Panc1 (cell line): ENCODE measurements at places on chromosomes 3 and 15.

DNA sequence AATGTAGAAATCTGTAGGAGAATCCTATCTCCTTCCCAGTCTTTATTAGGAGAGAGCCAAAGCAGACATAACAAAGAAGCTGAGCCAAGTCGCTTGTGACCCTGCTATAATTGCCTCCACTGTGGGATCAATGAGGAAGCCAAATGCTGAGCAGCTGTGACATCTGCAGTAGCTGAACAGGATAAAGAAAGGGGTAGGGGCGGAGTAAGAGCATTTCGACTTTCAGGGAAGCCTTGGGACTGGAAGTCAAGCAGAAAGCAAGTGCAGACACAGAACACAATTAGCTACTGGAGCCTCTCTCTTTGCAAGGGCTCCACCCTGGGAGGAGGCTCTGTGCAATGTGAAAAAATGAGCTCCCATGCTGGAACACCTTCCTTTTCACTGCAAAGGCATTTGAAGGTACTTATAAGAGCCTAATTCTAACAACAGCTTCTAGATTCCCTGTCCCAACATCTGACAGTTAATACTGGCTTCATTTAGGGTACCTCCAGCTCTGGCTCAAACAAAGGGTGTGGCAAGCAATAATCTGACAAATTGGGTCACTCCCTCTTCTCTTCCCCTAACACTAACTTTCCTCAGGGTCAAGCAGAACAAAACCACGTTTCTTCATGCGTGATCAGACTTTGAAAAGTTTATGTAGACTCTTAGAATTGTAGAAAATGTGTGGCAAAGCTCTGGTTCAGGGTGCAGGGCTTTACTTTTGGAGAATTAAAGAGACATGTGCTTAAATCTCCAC is 166.4 kb downstream of the CADPS start:
- DNase-seq: no peak

DNA sequence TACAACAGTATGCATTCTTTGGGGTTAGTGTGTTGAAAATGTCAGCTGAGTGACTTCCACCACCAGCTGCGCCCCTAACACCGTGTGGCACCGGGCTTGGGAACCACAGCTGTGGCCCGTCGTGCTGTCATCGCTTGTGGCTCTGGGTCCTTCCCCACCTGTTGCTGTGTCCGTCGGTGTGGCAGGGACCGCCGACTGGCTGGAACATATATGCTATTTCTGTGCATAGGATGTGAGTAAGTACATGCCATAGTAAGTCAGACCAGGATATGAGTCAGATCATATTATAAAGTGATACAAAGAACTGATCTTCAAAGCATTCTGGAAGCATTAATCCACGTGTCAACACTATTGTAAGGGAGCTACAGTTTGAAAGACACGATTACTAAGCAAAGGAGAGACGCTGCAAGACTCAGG is 31.9 kb downstream of the EHD4 start:
- peak; percentile 82 for DNase-seq

GRCh38 chr3:41138146-41138545 is 61.2 kb upstream of the CTNNB1 start:
- DNase-seq: no peak

- no peak for DNase-seq
Observed at GRCh38 chr3:46990573-46991374, 11.3 kb downstream of the NBEAL2 start.

GRCh38 chr3:12948891-12949711 is 107.7 kb upstream of the RPL32 start:
- DNase-seq: no peak

DNA sequence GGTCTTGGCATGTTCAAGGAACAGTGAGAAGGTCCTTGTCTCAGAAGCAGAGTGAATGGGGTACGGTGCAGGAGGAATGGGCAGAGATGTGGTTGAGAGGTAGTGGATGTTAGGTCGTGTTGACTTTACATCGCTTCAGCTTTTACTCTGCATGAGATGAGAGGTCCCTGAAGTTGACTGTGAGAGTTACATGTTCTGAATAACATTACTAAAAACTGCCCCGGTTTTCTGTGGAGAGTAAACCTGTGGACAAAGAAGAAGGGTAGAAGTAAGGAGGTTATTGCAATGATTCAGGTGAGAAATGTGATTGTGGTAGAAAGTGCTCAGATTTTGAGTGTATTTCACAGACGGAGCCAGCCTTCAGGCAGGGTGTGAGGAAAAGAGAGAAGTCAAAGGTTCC is 105.6 kb downstream of the ARNT2 start:
- DNase-seq: no peak

DNA sequence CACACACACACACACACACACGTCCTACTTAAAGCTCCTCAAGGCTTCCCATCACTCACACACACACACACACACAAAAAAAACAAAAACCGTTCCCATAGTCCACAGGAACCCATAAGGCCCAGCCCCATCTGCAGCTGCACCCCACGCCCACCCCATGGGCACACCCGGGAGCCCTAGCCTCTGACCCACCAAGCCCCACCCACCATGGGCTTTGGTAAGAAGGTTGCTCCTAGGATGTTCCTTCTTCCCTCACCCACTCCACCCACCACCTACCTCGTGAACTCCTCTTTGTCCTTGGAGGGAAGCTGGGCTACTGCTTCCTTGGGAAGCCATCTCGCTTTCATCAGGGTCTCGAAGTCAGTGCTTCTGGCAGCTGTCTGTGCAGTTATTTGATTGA is 115.1 kb downstream of the TPRA1 start:
- no peak for DNase-seq

DNA sequence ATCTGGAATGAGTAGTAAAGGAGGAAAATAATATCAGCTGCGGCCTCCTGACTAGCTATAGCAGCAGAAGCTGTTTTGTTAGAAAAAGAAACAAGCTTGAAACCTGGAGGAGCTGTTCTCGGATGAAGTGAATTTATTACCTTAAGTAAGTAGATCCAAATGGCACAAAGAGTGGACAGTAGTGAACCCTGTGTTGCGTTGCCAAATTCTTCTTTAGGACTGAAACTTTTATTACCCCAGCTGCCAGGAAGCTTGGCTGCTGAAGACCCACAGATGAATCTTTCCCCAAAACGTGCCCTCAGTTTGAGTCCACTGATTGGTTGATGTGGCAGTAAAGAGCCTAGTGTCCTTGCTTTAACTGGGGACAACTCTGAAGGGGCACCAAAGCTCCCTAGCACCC is 366.8 kb upstream of the GBE1 start:
- DNase-seq: no peak

DNA sequence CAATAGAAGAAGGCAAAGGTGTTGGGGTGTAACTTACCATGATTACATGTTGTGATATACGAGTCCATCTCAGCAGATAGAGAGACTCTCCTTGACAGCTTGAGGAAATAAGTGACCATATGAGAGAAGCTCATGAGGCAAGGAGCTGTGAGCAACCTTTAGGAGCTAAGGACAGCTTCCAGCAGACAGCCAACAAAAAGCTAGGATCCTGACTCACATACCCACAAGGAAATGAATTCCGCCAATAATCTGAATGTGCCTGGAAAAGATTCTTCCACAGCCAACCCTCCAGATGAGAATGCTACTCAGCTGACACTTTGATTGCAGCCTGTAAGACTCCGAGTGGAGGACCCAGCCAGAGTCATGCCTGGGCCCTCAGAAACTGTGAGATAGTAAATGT is 339.6 kb upstream of the TPRG1 start:
- no peak for DNase-seq

- no peak for DNase-seq
Observed at GRCh38 chr15:27575521-27575920, 523.6 kb downstream of the OCA2 start.

DNA sequence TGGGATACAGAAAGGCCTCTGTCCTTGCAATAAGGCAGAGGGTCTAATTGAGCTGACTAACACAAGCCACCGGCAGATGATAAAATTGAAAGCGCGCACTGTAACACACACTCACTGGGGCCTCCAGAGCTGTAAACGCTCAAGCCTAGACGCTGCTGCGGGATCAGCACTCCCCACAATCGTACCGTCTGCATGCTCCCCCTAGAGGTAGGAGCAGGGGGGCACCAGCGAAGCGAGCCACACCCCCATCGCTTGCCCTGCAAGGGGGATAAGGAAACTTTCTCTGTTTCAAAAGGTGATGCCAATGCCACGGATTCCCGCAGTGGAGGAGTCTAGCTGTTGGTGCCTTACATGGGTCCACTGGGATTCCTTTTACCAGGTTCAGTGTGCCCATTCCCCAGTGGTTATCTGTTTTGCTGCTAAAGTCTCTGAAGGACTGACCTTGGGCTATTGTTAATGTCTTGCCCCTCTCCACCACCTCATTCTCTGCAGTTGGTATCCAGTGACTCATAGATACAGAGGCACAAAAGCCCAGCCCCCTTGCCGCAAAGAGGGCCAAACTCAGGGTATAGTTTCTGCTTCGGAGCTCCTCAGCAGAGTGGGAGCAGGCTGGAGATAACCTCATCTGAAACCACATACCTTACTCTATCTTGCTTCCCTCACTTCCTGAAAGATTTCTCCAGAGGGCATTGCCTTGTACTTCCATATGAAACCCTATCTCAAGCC is 139.3 kb upstream of the KBTBD8 start:
- no peak for DNase-seq

- DNase-seq: no peak
Observed at GRCh38 chr3:87848003-87848402, 210.8 kb downstream of the CGGBP1 start.

DNA sequence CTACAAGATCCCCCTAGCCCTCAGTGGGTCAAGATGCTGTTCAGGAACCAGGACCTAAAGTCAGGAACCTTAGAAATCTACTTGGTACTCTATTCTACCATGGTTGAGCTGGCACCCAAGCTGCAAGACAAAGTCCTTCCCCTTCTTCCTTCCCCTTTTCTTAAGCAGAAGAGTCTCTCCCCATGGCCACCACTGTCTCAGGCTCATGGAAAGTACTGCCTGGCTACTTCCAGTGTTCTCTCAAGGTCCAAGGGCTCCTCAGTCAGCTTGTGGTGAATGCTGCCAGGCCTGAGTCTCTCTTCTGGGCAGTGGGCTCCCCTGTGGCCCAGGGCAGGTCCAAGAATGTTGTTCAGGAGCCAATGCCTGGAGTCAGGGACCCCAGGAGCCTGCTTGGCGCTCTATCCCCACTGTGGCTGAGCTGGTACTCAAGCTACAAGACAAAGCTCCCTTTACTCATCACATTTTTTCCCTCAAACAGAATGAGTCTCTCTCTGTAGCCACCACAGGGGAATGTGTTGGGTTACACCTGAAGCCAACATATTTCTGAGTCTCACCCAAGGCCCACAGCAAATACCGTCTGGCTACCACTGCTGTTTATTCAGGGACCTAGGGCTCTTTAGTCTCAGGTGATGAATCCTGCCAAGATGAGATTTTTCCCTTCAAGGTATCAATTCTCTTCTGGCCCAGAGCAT is 18.1 kb upstream of the SLC27A2 start:
- no peak for DNase-seq

DNA sequence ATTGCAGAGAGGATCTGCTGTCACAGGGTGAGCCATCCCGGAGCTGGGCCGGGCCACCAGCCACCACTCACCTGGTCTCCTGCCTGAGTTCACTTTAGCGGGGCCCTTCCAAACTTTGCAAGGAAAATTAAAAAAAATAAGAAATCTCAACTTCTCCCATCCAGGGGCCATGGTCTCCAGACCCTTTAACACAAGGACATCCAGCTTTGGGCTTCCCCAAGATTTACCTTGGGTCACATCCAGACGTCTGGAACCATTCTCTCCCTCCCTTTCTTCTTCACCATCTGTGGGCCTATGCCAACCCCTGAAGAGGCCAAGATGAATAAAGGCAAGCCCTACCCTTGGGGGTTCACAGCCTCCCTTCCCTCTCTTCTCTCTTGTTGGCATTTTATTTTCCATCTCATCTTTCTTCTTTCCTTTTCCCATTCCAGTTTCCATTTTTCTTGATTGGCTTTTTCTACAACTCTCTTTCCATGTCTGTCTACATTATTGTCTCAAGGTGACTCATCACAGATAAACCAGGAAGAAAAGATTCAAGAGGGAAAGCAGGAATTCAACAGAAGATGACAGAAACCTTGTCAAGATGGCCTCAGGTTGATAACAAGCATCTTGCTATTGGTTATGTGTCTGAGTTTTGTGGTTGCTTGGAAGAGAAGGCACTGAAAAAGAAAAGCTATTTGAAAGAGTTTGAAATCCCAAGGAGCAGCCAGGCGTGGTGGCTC is 49.5 kb downstream of the ITGA11 start:
- DNase-seq: no peak

- DNase-seq: no peak
Observed at GRCh38 chr3:141797819-141798447, 34.7 kb downstream of the GRK7 start.

- DNase-seq: no peak
Observed at GRCh38 chr15:80918196-80918783, 71.3 kb downstream of the MESD start.

DNA sequence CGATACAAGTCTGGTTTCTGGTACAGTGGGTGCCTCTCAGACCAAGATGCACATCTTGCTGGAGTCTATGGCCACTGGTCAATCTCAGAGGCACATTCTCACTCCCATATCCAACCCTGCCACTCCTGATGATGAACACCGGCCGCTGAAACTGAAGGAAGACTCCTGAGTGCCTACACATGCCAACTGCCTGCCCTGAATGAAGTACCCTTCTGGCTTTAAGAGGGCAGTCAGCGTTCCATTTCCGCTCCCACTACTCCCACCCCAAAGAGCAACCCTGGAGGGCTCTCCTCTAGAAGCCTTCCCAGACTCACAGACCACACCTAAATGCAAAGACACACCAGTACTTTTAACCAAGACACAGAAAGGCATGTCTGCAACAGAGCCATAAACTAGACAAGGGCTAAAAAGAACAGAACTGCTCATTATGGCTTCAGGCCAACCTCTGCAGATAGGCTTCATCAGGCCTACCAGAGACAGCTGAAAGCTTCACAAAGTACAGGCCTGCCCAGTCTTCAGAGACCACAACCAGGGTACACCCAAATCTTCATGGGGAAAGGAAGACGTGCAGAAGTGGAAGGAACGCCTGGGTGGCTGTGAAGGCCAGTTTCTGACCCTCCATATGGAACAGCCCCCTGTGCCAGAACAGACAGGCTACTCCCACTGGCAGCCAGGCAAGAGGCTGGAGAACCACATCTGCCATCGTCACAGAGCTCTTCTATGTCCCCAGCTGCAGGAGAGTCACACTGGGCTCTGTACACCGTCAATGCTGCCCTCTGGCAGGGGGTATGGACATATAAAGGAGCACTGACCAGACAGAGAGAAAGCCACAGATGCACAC is 14.3 kb downstream of the ANP32A start:
- no peak for DNase-seq

GRCh38 chr15:29101491-29101890 is 168.1 kb downstream of the NSMCE3 start:
- DNase-seq: no peak

- DNase-seq: no peak
Observed at GRCh38 chr3:172908771-172909270, 158.3 kb downstream of the ECT2 start.

GRCh38 chr15:77497942-77498361 is 77.3 kb downstream of the HMG20A start:
- DNase-seq: no peak

- no peak for DNase-seq
Observed at GRCh38 chr3:106610362-106610959, 741.6 kb upstream of the CBLB start.

GRCh38 chr3:144018776-144019175 is 47.2 kb downstream of the DIPK2A start:
- no peak for DNase-seq
